ENCODE measurements at places on chromosomes 5 and 9.

DNA sequence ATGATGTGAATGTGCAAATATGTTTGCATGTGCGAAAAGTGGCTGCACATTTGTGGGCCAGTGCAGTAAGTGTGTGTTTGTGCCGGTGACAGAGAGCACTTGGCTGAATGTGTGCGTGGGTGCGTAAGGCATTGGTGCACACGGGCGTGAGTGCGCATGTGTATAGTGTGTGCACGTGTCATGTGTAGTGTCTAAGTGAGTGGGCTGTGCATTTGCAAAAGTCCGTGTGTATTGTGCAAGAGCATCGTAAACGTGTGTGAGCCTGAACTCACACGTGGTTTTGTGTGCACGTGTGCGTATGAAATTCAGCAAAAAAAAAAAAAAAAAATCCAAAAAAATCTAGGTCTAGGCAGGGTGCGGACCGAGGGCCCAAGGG, 6.5 kb upstream of the EBF1 start:
- DNase-seq, result no peak

- DNase-seq, result peak; percentile 67
These were observed 55.7 kb downstream of the DPYSL3 start for GRCh38 chr5:147453875-147454814.

DNA sequence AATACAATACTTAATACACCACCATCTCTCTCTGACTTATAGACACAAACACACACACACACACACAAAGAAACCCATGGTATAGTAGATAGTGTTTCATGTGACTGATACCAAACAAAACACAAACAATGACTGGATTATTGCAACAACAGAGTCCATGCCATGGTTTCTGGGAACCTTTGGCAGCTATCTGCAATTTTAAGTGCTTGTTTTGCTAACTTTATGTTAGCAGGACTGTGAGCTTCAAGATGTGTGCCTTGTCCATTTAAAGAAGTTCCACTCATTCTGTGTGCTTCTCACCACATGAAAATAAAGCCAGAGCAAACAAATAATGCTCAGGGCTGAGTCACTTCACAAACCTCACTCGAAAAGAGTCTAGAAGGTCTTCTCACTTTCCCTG, 15.1 kb upstream of the LURAP1L start:
- DNase-seq, result no peak

GRCh38 chr9:132486706-132487350, 76.8 kb downstream of the CFAP77 start:
- peak; percentile 33 for DNase-seq

GRCh38 chr9:135584934-135585333, 23.4 kb downstream of the PAEP start:
- DNase-seq, result no peak

DNA sequence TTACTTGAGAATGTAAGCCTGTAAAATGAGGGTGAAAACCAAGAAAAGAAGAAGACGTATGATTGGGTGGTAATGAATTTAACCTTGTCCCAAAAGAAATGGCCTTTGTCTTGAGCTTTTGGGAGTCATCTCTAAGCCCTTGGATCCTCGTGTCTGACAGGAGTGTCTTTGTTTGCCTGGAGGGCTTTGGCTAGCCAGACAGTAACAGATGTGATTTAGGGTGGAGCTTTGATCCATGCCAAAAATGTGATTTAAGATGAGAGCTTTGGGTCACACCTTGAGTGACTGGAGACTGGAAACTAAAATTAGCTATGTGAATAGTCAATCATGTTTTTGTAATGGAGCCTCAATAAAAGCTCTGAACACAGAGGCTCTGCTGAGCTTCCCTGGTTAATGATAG, 25.9 kb upstream of the ZFAND5 start:
- DNase-seq, result no peak

Measured in stimulated activated CD8-positive, alpha-beta memory T cell treated with anti-CD3 and anti-CD28 coated beads, Interleukin-4, amount 100 ng/mL, for 24 hours (primary cell).